Epithelial cell of proximal tubule (primary cell): ENCODE measurements at places on chromosomes 5 and 9.

DNA sequence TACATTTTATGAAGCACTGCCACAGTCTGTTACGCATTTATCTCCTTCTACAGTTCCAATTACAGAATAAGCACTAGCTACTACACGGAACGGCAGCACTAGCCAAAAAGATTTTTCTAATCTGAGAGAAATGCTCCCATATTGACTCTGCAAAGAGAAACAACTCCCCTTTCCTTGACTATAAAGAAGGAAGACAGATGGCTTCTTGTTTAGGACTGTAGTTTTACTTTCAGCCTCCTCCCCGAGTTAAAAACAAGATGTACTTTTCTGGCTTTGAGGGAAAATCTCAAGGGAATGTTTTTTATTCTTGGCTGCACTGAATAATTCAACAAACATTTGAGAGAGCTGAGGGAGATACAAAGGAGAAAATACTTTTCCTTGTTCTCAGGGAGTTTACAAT is 1.9 kb upstream of the SLC44A1 start:
- DNase-seq: no peak

GRCh38 chr5:168195110-168195509 is 96.3 kb upstream of the WWC1 start:
- DNase-seq: no peak

GRCh38 chr9:15935661-15936305 is 382.9 kb downstream of the CCDC171 start:
- no peak for DNase-seq

DNA sequence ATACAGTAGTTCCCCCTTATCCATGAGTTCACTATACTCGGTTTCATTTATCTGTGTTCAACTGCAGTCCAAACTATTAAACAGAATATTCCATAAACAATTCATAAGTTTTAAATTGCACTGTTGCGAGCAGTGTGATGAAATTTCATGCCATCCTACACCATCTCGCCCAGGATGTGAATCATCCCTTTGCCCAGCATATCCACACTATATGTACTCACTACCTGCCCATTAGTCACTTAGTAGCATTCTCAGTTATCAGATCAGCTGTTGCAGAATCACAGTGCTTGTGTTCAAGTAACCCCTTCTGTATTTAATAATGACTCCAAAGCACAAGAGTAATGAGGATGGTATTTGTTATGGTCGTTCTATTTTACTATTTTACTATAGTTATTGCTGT is 51.5 kb downstream of the SHOC1 start:
- DNase-seq: peak; percentile 73

GRCh38 chr5:173629628-173630027 is 13.2 kb upstream of the BOD1 start:
- DNase-seq: no peak

- DNase-seq: no peak
These were observed 81.1 kb downstream of the PTPN3 start for GRCh38 chr9:109417054-109417453.
